ENCODE measurements at places on chromosomes 5 and 9. TPM values are rescaled to one million over a fixed set of nuclear protein-coding genes. Genes with fewer than 3 reads are reported as not detected.

The GNA14 gene
- total RNA-seq, result 4.2 TPM

DNA sequence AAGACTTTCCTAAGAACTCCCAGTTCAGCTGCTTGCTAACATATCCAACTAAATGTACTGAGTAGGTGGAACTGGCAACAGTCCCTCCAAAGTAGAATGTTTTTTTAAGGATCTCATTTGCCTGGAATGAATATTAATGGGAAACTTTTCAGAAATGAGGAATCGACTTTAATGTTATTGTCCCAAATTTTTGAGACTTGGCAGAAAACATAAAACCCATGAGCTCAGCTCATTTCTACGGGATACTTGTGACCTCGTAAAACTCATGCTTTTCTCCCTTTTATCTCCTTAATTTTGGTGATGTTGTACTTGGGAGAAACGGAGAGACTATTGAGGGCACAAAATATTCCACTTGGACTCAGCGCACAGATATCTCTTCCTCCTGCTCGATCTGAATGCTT is 296.8 kb downstream of the EBF1 start:
- DNase-seq, result no peak

GRCh38 chr9:124335320-124335707 is 77.6 kb downstream of the NEK6 start:
- no peak for DNase-seq

- DNase-seq, result no peak
Measured at GRCh38 chr9:24846248-24846912, 300.7 kb upstream of the IZUMO3 start.

GRCh38 chr5:73909474-73909873 is 283.5 kb downstream of the ARHGEF28 start:
- DNase-seq, result no peak

DNA sequence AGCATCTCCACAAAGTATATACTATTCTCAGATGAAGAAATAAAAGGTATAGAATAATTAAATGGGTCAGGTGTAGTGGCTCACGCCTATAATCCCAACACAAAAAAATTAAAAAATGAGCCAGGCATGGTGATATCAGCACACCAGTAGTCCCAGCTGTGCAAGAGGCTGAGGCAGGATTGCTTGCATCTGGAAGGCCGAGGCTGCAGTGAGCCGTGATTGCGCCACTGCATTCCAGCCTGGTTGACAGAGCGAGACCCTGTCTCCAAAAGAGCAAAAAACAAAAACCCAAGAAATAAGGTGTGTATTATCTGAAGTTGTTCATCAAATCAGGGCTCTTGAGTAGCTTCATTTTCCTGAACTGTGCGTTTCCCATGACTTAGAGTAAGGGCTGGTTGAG is 83.2 kb upstream of the MYO10 start:
- no peak for DNase-seq
